ENCODE measurements at places on chromosomes 7 and 10.

DNA sequence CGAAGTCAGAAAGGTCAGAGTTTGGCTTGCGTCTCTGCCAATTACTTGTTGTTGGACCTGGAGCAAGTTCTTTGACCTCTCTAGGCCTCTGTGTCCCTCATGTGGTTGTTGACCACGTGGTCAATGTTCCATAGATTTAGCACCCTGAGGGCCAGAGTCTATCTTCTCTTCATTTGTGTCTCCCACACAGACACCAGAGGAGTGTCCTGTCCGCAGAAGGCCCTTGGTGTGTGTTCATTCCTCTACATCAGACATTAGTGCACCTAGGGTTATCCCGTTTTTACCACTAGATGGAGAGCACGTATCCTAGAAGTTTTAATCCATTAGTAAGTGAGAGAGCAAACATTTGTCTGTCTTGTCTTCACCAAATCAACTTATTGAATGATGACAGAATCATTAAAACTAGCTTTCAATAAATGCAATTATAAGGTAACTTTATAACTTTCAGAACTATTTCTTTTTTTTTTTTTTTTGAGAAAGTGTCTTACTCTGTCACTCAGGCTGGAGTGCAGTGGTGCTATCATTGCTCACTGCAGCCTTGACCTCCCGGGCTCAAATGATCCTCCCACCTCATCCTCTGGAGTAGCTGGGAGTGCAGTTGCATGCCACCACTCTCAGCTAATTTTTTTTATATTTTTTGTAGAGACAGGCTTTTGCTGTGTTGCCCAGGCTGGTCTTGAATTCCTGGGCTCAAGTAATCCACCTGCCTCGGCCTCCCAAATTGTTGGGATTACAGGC, 122.5 kb upstream of the ANKRD1 start:
- DNase-seq, result no peak

- no peak for DNase-seq
These were observed 71.6 kb downstream of the PLCE1 start for GRCh38 chr10:94065362-94065761.

DNA sequence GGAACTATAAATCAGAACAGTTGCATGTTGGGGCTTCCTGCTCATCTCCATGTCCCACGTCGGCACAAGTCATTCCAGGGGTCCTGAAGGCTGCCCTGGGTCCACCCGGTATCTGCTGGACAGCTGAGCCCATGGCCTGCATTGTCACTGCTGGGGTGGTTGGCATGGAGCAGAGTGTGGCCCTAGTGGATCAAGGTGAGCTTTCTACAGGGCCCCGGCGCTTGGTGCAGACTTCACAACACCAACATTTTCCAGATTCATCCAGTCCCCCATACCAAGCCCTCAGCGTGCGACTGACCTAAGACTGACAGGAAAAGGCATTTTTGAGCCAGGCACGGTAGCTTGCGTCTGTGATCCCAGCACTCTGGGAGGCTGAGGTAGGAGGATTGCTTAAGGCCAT, 175.5 kb upstream of the LYZL2 start:
- no peak for DNase-seq

DNA sequence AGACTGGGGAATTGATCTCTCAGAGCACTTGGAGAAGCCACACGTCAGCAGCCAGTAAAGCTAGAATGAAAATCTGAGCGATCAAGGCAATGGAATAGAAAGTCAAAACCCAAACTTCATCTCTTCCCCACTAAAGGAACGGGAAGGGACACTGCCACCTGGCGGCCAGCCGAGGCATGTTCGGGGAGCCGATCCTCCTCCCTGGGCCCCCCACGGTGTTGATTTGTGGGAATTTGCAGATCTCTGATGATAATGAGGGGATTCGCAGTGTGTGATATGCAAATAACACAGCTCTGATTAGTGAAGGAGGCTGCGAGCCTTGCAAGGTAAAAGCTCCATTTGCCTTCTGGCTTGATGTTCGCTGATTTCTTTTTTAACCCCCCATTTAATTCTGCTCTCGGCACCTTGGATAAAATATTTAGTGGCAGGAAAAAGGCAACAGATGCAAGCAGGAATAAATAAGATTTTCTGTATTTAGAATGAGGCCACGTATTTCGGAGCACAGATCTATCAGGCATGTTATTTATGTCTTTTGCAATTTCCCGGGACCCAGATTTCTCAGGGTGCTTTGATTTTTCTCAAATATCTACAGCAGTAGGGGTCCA, 258.6 kb downstream of the PAXIP1 start:
- no peak for DNase-seq

DNA sequence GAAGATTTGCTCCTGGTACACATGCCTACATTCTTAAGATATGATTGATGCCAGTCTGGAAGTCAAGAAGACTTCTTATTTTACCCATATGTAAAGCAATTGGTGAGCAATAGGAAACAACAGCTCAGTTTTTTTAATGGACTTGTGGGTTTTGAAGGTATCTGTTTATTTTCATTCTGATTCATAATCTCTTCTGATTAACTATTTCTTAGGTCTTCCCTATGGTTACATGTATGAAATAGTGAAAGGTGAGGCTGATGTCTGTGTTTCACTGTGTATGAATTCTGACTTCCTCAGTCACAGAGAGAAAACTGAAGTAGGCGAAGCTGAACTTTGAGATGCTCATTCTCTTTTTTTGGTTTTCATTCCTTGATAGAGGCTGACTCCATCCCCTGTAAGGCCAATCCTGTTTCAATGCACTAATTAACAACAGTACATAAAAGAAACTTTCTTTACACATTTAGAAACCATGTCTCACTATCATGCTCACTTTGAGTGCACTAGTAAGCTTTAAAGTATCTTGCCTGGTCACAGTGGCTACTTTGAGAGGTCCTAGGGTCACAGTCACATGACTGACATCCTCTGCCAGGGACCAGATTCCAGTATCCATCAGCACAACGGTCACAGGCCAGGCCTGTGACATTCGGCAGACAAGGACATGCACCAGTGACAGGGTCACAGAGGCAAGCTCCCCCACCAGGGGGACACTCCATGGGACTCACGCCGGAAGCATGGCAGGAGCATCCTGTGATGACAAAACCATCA, 59.5 kb upstream of the LAMB1 start:
- DNase-seq, result no peak

- no peak for DNase-seq
These were observed 87.7 kb downstream of the TNS3 start for GRCh38 chr7:47493976-47494911.

DNA sequence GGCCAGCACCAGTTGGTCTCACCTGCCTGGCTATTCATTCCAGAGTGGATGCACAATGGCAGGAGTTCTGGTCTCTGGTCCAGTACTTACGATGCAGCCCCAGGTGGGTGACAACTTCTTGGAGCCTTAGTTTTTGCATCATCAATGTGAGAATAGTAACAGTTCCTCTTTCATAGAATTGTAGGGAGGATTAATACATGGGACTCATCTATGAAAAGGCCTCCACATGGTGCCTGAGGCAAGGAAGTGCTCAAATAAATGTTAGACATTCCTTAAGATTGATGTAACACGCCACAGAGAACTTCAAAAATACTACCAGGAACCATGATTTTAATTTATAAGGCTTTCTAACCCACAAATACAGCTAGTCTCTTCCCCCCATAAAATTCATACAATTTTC, 120.1 kb upstream of the CHST15 start:
- DNase-seq, result no peak

DNA sequence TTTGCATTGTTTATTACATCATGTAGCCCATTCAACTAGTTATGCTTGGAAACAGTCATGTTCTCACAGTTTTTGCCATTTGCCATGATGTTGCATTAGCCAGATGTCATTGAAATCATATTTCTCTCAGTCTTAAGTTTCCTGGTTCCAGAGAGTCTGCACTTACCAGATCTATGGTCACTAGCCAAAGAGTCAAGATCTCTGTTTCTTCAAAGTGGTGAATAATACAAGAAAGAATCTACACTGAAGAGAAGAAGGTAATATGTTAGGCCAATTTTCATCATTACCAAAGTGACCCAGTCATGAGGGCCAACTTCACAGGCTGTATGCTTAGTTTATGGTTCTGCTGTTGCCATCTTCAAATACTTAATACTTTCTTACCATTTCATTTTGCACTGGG, 89.0 kb upstream of the PHYHIPL start:
- DNase-seq, result no peak

DNA sequence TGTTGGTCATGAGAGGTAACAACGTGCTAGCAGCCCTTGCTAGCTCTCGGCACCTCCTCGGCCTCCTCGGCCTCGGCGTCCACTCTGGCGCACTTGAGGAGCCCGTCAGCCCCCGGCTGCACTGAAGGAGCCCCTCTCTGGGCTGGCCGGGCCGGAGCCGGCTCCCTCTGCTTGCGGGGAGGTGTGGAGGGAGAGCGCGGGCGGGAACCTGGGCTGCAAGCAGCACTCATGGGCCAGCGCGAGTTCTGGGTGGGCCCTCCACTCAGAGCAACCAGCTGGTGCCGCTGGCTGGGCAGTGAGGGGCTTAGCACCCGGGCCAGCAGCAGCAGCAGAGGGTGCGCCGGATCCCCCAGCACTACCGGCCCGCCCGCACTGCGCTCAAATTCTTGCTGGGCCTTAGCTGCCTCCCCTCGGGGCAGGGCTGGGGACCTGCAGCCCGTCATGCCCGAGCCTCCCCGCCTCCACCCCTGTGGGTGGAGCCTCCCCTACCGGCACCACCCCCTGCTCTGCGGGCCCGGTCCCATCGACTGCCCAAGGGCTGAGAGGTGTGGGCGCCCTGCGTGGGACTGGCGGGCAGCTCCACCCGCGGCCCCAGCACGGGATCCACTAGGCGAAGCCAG, 96.1 kb downstream of the PAXIP1 start:
- DNase-seq, result no peak

- no peak for DNase-seq
These were observed 29.9 kb downstream of the SEC61G start for GRCh38 chr7:54729107-54729506.

GRCh38 chr10:76150876-76151288, 719.5 kb downstream of the LRMDA start:
- no peak for DNase-seq

GRCh38 chr10:102229810-102230263, 3.7 kb downstream of the ELOVL3 start:
- DNase-seq, result peak; percentile 84

DNA sequence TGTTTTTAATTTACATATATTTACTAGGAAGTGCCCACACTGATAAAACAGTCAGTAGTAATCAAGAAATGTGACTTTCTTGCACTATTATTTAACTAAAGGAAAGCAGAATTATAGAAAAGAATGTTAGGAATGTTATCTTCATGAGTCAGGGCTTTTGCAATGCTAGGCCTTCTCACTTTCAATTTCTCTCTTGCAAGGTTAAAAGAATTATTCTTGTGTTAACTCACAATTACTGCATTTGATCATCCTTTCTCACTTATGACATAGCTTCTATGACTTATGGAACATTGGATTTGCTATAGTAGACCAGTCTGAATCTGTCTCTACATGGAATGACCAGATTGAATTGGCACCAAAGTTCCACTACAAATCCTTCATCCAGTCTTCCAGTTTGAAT, 192.4 kb downstream of the SDK1 start:
- no peak for DNase-seq

- no peak for DNase-seq
These were observed 703 bp upstream of the HILPDA start for GRCh38 chr7:128454808-128455542.

DNA sequence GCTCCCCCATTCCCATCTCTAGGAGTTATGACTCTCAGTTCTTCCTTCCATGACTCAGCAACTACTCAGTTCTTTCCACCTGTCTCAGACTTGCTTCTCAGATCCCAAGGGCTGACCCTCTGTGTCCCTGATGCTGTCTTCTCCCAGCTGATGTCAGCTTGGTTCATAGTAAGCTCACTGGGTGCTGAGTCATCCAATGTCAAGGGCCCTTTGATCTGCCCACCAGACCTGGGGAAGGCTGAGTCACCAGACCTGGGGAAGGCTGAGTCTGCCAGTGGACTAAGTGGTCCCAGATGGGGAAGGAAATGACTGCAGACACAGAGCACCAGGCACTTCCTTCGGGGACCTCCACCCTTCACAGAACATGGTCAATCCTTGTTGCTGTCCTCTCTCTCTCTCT, 76.1 kb upstream of the ZEB1 start:
- peak; percentile 2 for DNase-seq

DNA sequence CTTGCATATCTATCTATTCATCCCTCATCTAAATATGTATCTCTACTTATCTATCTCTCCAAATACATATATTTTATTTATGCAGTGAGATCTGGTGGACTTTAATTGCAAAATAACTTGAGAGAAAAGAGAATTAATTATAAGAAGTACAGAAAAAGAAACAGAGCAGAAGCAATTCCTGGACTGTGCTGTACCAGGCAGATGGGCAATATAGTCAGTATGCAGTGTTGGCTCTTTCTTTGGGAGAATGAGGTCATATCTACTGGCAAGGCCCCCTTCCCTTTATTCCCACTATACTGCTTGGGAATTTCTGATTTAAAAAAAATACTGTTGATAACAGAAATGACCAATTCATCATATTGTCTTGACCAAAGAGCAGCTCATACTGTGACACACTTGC, 49.0 kb upstream of the TOMM7 start:
- no peak for DNase-seq

- no peak for DNase-seq
These were observed 9.9 kb downstream of the MICU1 start for GRCh38 chr10:72615970-72616369.

- DNase-seq, result no peak
These were observed 66.1 kb downstream of the MTPN start for GRCh38 chr7:135911099-135911498.

DNA sequence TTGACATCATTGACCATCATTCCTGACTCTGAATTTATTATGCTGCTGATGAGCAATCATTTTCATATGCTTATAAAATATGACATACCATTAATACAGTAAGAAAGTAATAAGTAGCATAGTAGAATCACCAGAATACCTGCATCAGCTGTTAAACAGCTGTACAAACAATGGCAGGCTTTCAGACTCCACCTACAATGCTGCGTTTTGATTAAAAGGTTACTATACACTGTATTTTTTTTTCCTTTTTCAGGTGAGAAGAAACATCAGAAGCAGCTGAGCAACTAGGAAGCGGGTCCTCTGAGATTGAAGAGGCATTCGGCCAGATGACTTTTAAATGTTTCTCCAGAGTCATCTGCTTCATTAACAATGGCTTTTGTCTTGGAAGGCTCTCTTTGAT, 7.1 kb downstream of the ASNS start:
- DNase-seq, result no peak

- DNase-seq, result no peak
These were observed 85.9 kb downstream of the SLIT1 start for GRCh38 chr10:97099868-97100267.
